ENCODE measurements at places on chromosomes 12 and 14. TPM values are rescaled to one million over a fixed set of nuclear protein-coding genes. Genes with fewer than 3 reads are reported as not detected.

- peaks cover 2% of the 10 kb centered on the region for H3K36me3 ChIP-seq
- DNase-seq: peak; percentile 73
- H3K27ac ChIP-seq: no peak overlapping the region
- H3K27me3 ChIP-seq: peaks cover 8% of the 10 kb centered on the region
- no peak overlapping the region for H3K4me3 ChIP-seq
- peaks cover 9% of the 10 kb centered on the region for H3K4me1 ChIP-seq
Measured at GRCh38 chr12:52082988-52083637, 3.6 kb downstream of the SMIM41 start.

DNA sequence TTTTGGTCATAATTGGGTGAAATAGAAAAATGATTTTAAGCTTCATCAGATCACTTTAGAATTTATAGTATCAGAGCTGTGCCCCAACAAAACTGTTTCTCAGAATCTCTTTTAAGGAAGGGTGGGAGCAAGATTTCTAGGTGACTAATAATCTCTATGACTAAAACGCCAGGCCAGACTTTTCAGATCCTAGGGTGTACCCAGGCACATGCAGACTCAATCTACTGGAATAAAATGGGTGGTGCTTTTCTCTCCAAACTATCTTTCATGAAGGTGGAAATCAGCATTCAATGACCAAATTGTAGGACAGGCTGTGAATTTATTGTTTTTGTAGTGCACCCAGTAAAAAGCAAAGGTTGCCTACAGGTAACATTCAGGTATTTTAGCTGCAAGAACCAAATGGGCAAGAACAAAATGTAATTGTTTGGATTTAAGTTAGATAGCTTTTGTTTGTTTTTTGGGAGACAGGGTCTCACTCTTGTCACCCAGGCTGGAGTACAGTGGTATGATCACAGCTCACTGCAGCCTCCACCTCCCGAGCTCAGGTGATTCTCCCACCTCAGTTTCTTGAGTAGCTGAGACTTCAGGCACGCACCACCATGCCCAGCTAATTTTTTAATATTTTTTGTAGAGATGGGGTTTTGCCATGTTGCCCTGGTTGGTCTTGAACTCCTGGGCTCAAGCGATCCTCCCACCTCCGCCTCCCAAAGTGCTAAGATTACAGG lies 49.5 kb downstream of the PPP2R5C start:
- peaks cover 43% of the 10 kb centered on the region for H3K36me3 ChIP-seq
- H3K4me3 ChIP-seq: peak overlapping the region; percentile 79
- H3K27me3 ChIP-seq: no peaks in the 10 kb centered on the region
- peak overlapping the region; percentile 95 for H3K27ac ChIP-seq
- H3K4me1 ChIP-seq: peaks cover 49% of the 10 kb centered on the region

GRCh38 chr14:79421811-79422210 lies 789.5 kb downstream of the DIO2 start:
- DNase-seq: no peak
- no peaks in the 10 kb centered on the region for H3K4me1 ChIP-seq
- H3K4me3 ChIP-seq: no peak overlapping the region
- no peaks in the 10 kb centered on the region for H3K36me3 ChIP-seq
- no peak overlapping the region for H3K27ac ChIP-seq

DNA sequence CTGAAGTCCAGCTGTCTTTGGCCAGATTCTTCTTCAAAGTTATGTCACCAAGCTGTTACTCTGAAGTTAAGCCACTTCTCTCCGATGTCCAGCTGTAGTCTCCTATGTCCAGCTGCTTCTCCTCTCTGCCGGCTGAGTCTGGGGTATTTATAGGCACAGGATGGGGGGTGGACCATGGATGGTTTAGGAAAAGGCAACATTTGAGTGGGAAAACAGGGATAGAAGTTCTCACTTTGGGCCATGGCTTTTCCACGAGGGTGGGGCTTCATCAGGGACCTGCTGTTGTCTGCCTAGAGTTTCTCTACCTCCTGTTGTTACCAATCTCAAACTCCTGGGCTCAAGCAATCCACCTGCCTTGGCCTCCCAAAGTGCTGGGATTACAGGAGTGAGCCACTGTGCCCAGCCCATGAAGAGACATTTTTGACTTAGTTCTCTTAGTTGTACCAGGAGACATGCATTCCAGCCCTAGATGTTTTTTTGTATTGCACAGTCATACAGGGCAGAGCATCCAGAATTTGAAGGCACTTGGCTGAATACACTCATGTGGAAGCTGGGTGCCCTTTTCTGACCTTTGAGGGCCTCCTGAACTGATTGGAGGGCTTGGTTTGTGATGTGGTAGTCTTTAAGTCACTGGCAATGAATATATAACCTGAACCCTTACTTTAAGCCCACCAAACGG lies 79.8 kb upstream of the HECTD1 start:
- no peak for DNase-seq
- H3K36me3 ChIP-seq: no peaks in the 10 kb centered on the region
- H3K27me3 ChIP-seq: no peaks in the 10 kb centered on the region
- peaks cover 8% of the 10 kb centered on the region for H3K4me1 ChIP-seq
- no peak overlapping the region for H3K27ac ChIP-seq

- no peaks in the 10 kb centered on the region for H3K27me3 ChIP-seq
- no peak overlapping the region for H3K27ac ChIP-seq
- no peak for DNase-seq
- H3K4me1 ChIP-seq: no peaks in the 10 kb centered on the region
Measured at GRCh38 chr14:24705840-24706239, 71.8 kb upstream of the GZMB start.

- DNase-seq: no peak
- no peak overlapping the region for H3K27ac ChIP-seq
- H3K27me3 ChIP-seq: no peaks in the 10 kb centered on the region
- peaks cover 18% of the 10 kb centered on the region for H3K36me3 ChIP-seq
Measured at GRCh38 chr12:4505376-4505986, 33.2 kb upstream of the RAD51AP1 start.

DNA sequence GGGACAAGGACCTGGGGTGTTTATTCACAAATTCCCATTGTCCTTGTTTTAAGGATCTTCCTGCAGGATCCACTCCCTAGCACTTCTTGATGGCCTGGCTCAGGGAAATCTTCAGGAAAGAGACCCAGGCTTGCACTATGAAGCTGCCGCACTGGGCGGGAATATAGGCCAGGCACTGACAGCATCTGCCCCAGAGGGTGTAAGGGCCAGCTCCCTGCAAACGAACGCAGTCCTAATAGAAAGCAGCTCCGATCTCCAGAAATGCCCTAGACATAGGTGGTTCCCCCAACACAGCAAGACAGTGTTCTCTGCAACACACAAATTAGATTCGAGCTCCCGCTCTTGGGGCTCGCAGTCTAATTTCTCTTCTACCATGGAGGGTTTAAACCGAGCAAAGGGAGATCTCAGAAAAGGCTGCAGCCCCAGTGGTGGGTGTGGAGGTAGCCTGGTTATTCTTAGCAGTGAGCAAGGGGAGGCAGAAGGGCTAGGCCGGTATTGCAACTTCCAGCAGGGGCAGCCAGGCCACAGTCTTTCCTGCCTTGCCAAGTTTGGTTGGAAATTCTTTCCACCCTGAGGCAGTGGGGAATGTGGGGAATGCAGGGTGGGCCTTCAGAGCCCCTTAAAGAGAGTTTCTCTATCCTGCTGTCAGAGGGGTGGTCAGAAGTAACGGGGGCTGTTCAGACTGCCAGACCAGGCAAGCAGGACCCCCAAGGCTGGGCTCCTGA lies 16.1 kb upstream of the WSCD2 start:
- H3K4me1 ChIP-seq: no peaks in the 10 kb centered on the region
- DNase-seq: no peak
- H3K4me3 ChIP-seq: no peak overlapping the region
- no peak overlapping the region for H3K27ac ChIP-seq
- no peaks in the 10 kb centered on the region for H3K36me3 ChIP-seq

DNA sequence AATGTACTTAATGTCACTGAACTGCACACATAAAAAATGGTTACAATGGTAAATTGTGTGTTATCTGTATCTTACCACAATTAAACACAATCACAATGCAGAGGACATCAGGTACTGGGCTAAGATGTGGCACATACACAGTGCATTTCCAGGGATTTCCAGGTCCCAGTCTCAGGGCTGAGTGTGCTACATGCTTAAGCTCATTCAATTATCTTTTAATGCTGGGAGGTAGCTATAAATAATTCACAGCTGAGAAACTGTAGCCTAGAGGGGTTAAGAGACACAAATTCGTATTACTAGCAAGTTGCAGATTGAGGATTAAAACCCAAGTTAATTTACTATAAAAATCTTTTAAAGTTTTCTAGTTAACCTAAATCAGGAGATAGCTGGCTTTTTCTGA lies 67.1 kb downstream of the CRACR2A start:
- peaks cover 2% of the 10 kb centered on the region for H3K4me1 ChIP-seq
- no peak overlapping the region for H3K4me3 ChIP-seq
- H3K27me3 ChIP-seq: no peaks in the 10 kb centered on the region
- DNase-seq: no peak

- H3K4me3 ChIP-seq: no peak overlapping the region
- peak overlapping the region; percentile 89 for H3K27ac ChIP-seq
- no peak for DNase-seq
- no peaks in the 10 kb centered on the region for H3K27me3 ChIP-seq
Measured at GRCh38 chr14:92670160-92670559, 78.3 kb downstream of the LGMN start.

PLCZ1 gene
- not detected for total RNA-seq

MYF6 gene
- not detected for total RNA-seq

All from activated CD8-positive, alpha-beta T cell treated with anti-CD3 and anti-CD28 coated beads for 36 hours (primary cell).